ENCODE measurements at places on chromosomes 1 and 21. TPM values are rescaled to one million over a fixed set of nuclear protein-coding genes. Genes with fewer than 3 reads are reported as not detected.

Gene CYP4A11
- total RNA-seq: not detected

Gene CR1
- 0.02 TPM for total RNA-seq

Gene S100A2
- 0.78 TPM for total RNA-seq

Gene KRTAP21-1
- not detected for total RNA-seq

Gene GBP7
- not detected for total RNA-seq

Gene CRYBG2
- 3.8 TPM for total RNA-seq

Gene FAM177B
- total RNA-seq: not detected

Gene AJAP1
- total RNA-seq: not detected

Gene HMGCL
- 22.4 TPM for total RNA-seq

Gene TMCC2
- total RNA-seq: 8.4 TPM

Gene CRYAA
- total RNA-seq: not detected

Gene FCN3
- not detected for total RNA-seq

Gene OR2L2
- 0.07 TPM for total RNA-seq

Gene IGSF3
- total RNA-seq: 0.83 TPM

Gene ITLN2
- not detected for total RNA-seq

Gene FMO4
- 0.85 TPM for total RNA-seq

Gene TMPRSS15
- not detected for total RNA-seq

Gene KCNJ15
- 0.34 TPM for total RNA-seq

Gene CYP4B1
- total RNA-seq: 0.10 TPM

Gene A3GALT2
- not detected for total RNA-seq

Gene HSD3B2
- total RNA-seq: not detected

Gene FAM89A
- 12.2 TPM for total RNA-seq

Gene TSSK3
- total RNA-seq: 1.2 TPM

Gene HES3
- total RNA-seq: not detected

Gene TRIM67
- not detected for total RNA-seq

Gene RCSD1
- total RNA-seq: 131 TPM

Gene RNF115
- 18.1 TPM for total RNA-seq

Gene CYB5RL
- 7.7 TPM for total RNA-seq

Gene PCAT6
- not detected for total RNA-seq

Gene CELA2B
- not detected for total RNA-seq

Gene INTS3
- 60.6 TPM for total RNA-seq

Gene KCNH1
- total RNA-seq: not detected

Gene C2CD2
- total RNA-seq: 5.8 TPM

Gene TNFRSF1B
- 315 TPM for total RNA-seq

Gene TNFRSF18
- total RNA-seq: 175 TPM

Gene S100A3
- not detected for total RNA-seq

Gene MTHFR
- 31.6 TPM for total RNA-seq

Gene FNDC7
- total RNA-seq: 0.12 TPM

Gene COL8A2
- total RNA-seq: not detected

Gene NBPF9
- total RNA-seq: 34.5 TPM

Gene SELE
- total RNA-seq: not detected

Gene SMIM1
- total RNA-seq: not detected

Gene FLG2
- total RNA-seq: not detected

Gene KIAA0040
- total RNA-seq: 88.7 TPM

Gene CLCA2
- total RNA-seq: not detected

Gene F3
- not detected for total RNA-seq

Gene AUNIP
- 6.5 TPM for total RNA-seq

Gene VSIG8
- not detected for total RNA-seq

Gene TNFRSF4
- 418 TPM for total RNA-seq

Gene TFAP2E
- total RNA-seq: 0.42 TPM

Gene PGLYRP3
- total RNA-seq: not detected

Gene RAVER2
- total RNA-seq: 0.34 TPM

Gene HUNK
- total RNA-seq: not detected

Gene FCGR2B
- not detected for total RNA-seq

Gene TAL1
- not detected for total RNA-seq

Gene FAM110D
- total RNA-seq: not detected

Gene MYBPHL
- total RNA-seq: not detected

Gene IRF6
- 0.15 TPM for total RNA-seq

Gene SPRR2F
- not detected for total RNA-seq

Measured in T-helper 1 cell treated with Interleukin-12 subunit alpha and Interleukin-12 subunit beta and Interleukin-4 antibody, amounts not matched to agents 30 ng/mL and 1 ng/mL, for 36 hours (primary cell).